Activated CD8-positive, alpha-beta memory T cell treated with anti-CD3 and anti-CD28 coated beads for 1 hour (primary cell): ENCODE measurements at places on chromosomes 5 and 9.

DNA sequence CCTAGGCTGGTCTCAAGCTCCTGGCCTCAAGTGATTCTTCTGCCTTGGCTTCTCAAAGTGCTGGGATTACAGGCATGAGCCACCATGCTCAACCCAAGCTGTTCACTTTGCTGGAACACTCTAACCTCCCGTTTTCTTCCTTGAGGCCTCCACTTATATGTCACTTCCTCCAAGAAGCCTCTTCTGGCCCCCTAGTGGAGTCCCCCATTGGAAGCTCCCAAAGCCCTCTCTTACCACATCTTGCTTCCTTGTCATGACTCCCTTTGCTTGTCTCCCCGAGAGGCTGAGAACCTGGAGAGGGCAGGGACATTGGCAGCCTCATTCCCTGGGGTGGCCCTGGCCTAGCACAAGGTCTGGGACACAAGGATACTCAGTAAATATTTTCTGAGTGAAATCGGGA is 80.8 kb downstream of the PDE6A start:
- DNase-seq: no peak

- no peak for DNase-seq
These were observed 37.8 kb downstream of the MRRF start for GRCh38 chr9:122302237-122303093.

- DNase-seq: no peak
These were observed 1.3 kb downstream of the SHC3 start for GRCh38 chr9:89177012-89177943.

DNA sequence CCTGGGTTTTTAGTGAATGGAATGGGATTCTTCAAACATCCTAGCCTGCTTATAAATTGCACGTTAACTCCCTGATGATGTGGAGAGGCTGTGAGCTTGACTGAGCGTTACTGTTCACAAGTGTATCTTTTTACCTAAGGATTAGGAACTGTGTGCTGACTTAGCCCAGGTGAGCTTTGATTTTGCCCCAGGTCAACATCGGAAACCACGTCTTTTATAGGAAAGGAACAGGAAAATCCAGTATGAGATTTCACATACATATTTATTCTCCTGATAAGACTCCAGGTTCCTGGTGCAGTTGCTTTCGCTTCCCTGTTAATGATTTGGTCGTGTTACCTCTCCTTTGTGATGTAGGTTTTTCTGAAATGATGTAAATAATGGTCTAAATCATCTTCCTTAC is 103.2 kb upstream of the BASP1 start:
- DNase-seq: no peak

DNA sequence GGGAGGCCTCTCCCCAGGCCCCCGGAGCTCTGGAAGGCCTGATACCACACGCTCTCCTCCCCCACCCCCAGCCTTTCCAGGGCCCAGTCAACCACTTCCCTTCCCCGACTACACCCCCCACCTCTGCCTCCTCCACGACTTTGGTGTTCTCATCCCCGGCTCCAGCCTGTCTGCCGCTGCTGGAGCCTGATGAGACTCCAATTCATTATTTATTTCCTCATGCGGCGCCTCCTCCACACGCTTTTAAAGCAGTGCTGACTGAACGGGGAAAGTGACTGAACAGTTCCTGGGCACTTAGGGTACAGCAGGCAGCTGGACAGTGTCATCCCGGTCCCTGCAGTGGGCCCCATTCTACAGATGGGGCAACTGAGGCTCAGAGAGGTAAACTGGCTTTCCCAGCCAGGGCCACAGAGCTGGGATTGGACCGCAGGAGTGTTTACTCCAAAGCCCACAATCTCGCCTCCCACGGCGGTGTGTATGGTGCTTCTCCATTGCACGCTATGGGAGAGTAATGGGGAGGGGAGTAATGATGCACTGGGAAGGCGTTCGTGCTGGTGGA is 15.9 kb upstream of the RPL26L1 start:
- DNase-seq: no peak

GRCh38 chr5:13359344-13359743 is 585.1 kb downstream of the DNAH5 start:
- DNase-seq: no peak

- DNase-seq: no peak
These were observed 35.6 kb downstream of the RUFY1 start for GRCh38 chr5:179585941-179586401.

DNA sequence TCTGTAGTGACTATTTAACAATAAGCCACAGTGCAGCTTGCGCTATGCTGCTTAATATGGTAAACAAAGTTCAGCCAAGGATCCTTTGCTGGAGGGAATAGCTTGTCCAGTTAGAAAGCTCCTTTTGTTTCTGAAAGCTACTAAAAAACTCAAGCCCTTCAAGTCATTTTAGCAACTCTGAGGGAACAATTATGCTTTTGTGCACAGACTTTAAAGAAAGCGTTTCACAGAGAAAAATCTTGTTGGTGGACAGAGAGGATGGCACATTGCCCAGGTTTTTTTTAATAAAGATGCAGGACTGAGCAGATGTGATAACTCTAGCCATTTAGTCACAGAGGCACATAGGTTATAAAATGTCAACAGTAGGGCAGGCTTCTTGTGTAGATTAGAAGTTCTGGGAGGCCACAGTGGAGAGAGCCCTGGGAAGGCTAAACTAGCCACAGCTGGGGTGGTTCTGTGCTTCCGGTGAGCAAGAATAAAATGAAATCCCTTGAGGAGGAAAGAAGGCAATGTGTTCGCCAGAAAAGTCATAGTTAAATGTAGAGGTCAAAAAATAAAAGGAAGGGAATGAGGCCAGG is 63.4 kb downstream of the ALDH7A1 start:
- no peak for DNase-seq

DNA sequence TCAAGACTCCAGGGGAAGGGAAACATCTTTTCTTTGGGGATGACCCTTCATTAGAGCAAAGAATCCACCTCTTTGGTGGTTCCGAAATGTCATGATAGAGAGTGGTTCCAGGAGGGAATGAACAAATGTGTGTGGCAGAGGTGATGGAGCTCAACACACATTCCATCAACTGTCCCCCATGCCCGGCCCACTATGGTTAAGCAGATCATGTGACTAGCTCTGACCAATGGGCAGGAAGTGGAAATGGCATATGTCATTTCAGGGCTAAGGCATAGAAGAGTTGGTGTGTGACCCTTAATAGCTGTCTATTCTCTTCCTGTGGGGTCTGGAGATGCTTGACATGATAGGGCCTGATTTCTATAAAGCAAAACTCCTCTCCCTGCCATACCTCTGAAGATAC is 194.6 kb downstream of the GAS1 start:
- DNase-seq: no peak
